NCI-H1436 treated with DMSO at 0.1 percent for 48 hours (cell line): ENCODE measurements at places on chromosomes 16 and 17.

- DNase-seq = no peak
Measured at GRCh38 chr17:74297941-74298340, 23.9 kb downstream of the DNAI2 start.

GRCh38 chr16:57821149-57821971 is 19.1 kb upstream of the KIFC3 start:
- DNase-seq = no peak

DNA sequence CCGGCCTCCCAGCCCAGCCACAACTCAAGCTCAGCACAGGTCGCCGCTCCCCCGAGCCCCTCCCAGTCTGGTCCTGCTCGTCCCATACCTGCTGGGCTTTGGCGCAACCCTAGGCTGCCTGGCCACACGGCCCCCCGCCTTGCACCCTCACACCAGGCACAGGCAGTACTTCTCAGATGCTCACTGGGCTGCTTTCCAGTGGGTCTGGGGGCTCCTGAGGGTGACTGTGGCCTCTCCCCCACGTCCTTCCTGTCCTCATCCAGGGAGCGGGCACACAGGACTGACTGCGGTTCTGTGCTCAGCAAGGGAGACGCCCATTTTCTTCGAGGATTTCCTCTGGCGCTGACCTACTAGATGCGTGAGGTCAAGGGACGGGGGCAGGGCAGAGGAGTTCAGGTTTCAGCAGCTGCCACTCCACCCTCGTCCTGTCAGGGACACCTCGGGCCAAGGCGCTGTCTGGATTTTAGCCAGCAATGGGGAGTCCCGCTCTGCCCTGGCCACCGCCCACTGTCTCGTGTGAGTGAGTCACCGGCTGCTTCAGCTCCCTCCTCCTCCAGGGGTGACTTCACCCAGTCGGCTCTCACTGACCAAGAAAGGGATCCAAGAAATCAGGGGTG is 115.8 kb downstream of the NPIPB11 start:
- no peak for DNase-seq

GRCh38 chr16:74501484-74502478 is 80.5 kb upstream of the CLEC18B start:
- no peak for DNase-seq

- DNase-seq = no peak
Measured at GRCh38 chr17:5902181-5903140, 167.7 kb upstream of the WSCD1 start.

DNA sequence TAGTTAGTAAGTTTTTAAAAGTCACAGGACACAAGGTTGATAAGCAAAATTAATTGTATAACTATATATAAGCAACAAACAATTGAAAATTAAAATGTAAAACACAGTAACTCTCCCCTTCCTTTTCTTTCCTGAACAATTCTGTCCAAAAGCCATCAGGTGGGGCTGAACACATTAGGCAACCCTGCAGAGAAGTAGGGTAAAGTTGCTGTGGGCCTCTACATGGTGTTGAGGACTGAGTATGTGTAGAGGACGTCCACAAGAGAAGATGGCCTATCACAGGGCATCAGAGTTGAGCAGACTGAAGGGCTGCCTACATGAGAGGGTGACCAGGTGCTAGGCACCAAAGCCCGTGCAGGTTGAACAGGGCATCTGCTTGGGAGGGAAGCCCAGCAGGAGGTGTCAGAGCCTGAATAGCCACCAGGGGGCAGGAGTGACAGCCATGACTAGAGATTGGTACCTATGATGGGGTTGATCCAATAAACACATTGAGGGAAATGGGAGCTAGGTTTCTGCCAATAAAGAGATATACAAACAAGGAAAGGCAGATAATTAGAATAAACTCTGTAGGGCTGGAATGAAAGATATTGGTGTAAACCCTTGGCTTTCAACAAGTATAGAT is 415.1 kb downstream of the NPIPA8 start:
- DNase-seq = no peak

GRCh38 chr16:31402687-31403086 is 9.6 kb downstream of the ITGAD start:
- DNase-seq = no peak
